Muscle of back (tissue), 13 donors: ENCODE measurements at places on chromosomes 13 and 19. TPM values are rescaled to one million over a fixed set of nuclear protein-coding genes. Genes with fewer than 3 reads are reported as not detected.

GRCh38 chr19:35087393-35087792 is 28.2 kb upstream of the FXYD3 start:
- DNase-seq, result no peak

KLF12 gene
- 20.6 TPM for polyA plus RNA-seq

DNA sequence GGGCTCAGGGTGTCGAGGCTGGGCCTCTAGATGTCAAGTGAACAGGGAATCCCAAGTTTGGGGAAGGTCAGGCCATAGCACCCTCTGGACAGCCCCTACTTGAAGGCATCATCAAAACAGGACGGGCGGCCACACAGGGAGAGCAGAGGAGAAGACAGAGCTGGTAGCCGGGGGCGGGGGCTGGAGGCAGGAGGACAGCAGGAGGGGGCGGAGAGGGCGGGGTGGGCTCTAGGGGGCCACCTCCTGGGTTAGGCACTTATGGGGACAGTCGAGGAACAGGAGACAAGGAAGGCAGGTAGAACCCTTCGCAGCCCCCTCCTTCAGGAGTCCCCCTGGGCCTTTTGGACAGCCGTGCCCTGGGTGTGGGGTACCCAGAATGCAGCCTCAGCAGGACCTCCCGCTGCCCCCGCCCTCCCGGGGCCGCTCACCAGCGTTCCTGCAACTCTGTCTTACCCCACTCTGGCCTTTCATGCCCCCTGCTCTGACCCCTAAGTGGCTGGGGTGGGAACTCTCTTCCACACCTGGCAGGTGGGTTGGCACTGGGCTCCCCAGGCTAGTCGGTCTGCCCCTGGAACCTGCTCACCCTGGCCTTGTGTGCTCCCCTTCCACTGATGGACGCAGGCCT is 5.8 kb downstream of the SSBP4 start:
- no peak for DNase-seq

NCCRP1 gene
- not detected for polyA plus RNA-seq

BRME1 gene
- polyA plus RNA-seq, result 4.2 TPM

GRCh38 chr13:112708560-112709240 is 18.9 kb downstream of the ATP11A start:
- no peak for DNase-seq

DNA sequence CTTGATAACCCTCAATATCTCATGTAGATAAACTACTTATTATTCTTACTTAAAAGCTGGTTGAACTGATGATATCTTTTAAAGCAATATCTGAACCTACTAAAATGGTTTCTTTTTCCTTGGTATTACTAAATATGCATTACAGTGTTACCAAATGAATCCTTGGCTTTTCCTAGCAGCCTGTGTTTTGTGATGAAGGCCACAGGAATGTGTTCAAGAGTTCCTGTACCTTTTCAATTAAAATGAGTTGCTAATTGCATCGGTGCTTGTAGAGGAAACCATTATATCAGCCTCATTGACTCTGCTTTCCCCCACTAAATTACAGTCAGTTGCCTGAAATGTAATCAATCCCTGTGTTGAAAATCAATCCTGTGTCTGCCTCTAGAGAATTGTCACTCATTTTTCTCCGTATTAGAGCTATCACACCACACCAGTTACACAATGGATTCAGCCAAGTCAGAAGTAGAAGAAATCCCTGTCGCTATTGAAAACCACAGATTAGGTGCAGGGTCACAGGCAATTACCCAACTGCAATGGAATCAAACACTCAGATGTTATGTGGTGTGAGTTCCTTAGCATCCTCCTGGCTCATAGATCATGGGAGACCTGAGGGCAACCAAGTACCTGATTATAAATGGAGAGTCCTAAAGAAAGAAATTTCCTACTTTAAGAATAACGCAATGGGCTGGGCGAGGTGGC is 13.3 kb downstream of the FAM216B start:
- DNase-seq, result no peak

ECSIT gene
- 46.3 TPM for polyA plus RNA-seq

- DNase-seq, result peak; percentile 78
Measured at GRCh38 chr13:33721724-33722123, 96.2 kb upstream of the RFC3 start.
